Activated B cell treated with CpG ODN at 0.5 μM for 24 hours (primary cell): ENCODE measurements at places on chromosomes 1 and 21.
A peak's percentile ranks its signal among the peaks of the same experiment; 100 is the strongest.

DNA sequence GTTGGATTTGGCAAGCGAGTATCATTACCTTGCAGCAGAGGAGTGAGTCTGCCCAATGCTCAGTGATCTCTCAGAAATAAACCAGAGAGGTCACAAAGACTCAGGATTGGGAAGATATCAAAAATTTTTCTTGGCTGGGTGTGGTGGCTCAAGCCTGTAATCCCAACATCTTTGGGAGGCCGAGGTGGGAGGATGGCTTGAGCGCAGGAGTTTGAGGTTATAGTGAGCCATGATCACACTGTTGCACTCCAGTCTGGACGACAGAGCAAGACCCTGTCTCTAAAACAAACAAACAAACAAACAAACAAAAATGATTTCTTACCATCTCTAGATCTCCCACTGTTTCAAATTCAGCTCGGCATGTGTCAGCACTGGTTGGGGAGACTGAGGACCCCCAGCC is 13.3 kb upstream of the BECN2 start:
- no peaks in the 10 kb centered on the region for H3K36me3 ChIP-seq
- H3K27me3 ChIP-seq: peaks cover 3% of the 10 kb centered on the region
- H3K4me3 ChIP-seq: no peak overlapping the region
- no peak for DNase-seq

- no peaks in the 10 kb centered on the region for H3K27me3 ChIP-seq
- H3K36me3 ChIP-seq: peaks cover 5% of the 10 kb centered on the region
- no peak overlapping the region for H3K27ac ChIP-seq
- no peak overlapping the region for H3K4me3 ChIP-seq
These were observed 21.5 kb downstream of the SPATA45 start for GRCh38 chr1:212825798-212826452.

DNA sequence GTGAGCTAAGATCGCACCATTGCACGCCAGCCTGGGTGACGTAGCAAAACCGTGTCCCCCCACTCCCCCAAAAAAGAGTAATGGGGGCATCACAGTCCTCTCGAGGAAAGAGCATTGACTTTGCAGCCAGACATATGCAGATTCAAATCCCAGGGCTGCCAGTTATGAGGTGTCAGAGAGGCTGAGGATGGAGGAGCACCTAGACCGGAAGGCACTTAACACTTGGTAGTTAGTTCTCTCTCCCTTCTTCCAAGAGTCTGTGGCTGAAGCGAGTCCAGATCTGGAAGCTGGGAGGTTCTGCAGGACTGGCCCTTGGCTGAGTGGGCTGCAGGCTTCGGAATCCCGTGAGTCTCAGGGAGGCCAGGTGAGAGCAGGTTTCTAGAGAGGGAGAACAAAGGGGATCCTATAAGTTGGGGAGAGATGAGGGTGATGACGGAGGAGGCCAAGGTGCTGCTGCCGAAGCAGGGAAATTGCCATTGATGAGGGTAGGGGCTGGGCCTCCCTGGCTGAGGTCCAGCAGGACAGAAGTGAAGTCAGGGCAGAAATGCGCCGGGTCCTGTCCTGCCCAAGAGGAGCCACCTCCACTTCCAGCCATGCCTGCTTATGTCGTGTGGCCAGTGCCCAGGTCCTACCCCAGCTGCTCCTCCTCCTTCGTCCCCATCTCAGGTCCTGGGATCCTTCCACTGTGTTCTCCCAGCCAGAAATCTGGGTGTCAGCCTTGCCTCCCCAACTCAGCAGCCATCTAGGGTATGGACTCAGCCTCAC is 13.3 kb upstream of the SPOCD1 start:
- H3K27ac ChIP-seq: no peak overlapping the region
- no peaks in the 10 kb centered on the region for H3K36me3 ChIP-seq
- H3K27me3 ChIP-seq: no peaks in the 10 kb centered on the region
- H3K4me3 ChIP-seq: no peak overlapping the region
- DNase-seq: no peak

DNA sequence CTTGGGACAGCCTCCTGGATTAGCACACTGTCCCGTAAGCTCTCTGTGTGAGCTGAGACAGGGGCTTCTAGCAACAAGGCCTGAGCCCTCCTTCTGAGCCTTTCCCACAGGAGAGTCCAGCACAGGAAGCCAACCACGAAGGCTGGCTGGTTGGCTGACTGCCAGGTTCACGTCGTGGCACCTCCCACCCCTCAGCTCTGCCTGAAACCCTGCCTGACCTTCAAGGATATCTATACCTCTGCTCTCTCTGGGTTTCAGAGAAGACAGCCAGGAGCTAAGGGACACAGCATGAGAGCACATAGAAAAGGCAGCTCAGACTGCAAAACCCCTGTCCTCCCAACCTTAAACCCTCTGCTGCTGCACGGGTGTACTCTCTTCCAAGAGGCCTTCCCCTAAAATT is 13.9 kb downstream of the DLGAP3 start:
- no peak overlapping the region for H3K4me3 ChIP-seq
- no peaks in the 10 kb centered on the region for H3K27me3 ChIP-seq
- no peak overlapping the region for H3K27ac ChIP-seq
- peaks cover 30% of the 10 kb centered on the region for H3K4me1 ChIP-seq

DNA sequence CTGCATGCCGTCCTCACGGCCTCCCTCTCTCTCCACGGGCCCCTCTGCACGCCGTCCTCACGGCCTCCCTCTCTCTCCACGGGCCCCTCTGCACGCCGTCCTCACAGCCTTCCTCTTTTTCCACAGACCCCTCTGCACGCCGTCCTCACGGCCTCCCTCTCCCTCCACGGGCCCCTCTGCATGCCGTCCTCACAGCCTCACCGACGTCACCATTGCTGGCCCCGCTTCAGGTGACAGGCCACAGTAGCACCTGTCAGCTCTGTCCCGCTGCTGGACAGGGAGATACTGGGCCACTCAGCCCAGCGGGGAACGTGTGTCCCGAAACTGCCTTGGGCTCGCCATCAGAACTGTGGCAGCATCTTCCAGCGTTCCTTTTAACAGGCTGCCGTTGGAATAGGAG is 82.8 kb upstream of the COL6A1 start:
- no peaks in the 10 kb centered on the region for H3K36me3 ChIP-seq
- H3K27me3 ChIP-seq: no peaks in the 10 kb centered on the region
- no peak overlapping the region for H3K4me3 ChIP-seq
- no peak for DNase-seq
- H3K27ac ChIP-seq: no peak overlapping the region

DNA sequence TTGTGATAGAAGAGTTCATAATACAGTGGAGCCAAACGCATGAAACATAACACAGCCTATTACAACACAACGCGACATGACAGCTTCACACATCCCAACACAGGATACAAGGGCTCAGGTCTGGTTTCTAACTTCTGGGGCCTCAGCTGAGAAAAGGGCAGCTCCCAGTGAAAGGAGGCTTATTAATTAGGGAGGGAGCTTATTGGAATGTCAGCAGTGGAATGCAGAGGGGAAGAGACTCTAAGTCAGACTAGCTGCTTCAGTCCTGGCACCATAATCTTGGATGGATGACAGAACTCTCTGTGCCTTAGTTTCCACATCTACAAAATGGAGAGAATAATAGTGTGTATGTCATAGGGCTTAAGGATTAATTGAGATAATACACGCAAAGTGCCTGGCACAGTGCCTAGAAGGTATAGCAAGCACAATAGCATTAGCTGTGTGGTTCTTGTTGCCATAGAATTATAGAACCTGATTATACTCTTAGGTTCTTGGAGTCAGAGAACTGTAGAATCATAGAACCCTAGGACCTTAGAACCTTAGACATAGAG is 22.7 kb upstream of the SLC2A1 start:
- no peak overlapping the region for H3K27ac ChIP-seq
- H3K4me3 ChIP-seq: no peak overlapping the region
- H3K36me3 ChIP-seq: peaks cover 4% of the 10 kb centered on the region
- no peak for DNase-seq
- H3K4me1 ChIP-seq: peaks cover 21% of the 10 kb centered on the region

DNA sequence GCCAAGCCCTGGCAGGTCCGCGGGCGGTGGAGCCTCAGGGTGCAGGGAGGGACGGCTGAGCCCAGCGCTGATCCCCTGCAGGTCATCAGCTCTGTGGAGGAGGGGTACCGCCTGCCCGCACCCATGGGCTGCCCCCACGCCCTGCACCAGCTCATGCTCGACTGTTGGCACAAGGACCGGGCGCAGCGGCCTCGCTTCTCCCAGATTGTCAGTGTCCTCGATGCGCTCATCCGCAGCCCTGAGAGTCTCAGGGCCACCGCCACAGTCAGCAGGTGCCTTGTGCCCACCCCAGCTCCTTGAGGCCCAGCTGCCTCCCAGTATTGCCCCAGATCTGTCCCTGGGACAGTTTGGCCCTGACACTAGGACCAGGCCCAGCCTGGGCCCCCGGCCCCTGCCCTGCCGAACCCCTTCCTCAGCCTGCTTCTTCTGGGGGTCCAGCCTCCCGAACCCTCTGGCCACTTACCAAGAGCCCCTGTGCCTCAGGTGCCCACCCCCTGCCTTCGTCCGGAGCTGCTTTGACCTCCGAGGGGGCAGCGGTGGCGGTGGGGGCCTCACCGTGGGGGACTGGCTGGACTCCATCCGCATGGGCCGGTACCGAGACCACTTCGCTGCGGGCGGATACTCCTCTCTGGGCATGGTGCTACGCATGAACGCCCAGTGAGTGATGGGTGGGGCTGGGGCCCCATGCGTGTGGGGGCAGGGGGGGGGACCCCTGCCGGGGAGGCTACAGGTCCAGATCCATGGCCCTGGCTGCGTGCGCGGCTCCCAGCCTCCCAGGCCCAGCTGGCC is 35.4 kb upstream of the C1QA start:
- no peaks in the 10 kb centered on the region for H3K4me1 ChIP-seq
- no peak overlapping the region for H3K27ac ChIP-seq
- H3K36me3 ChIP-seq: no peaks in the 10 kb centered on the region
- peaks cover 22% of the 10 kb centered on the region for H3K27me3 ChIP-seq

GRCh38 chr21:44382536-44382935 is 29.1 kb downstream of the TRPM2 start:
- no peaks in the 10 kb centered on the region for H3K4me1 ChIP-seq
- H3K27me3 ChIP-seq: peaks cover 2% of the 10 kb centered on the region
- DNase-seq: no peak
- peaks cover 13% of the 10 kb centered on the region for H3K36me3 ChIP-seq
- H3K4me3 ChIP-seq: no peak overlapping the region

- peaks cover 26% of the 10 kb centered on the region for H3K4me1 ChIP-seq
- peaks cover 20% of the 10 kb centered on the region for H3K36me3 ChIP-seq
- H3K4me3 ChIP-seq: peak overlapping the region; percentile 78
- peak; percentile 34 for DNase-seq
These were observed 13.8 kb downstream of the SLC35E2B start for GRCh38 chr1:1678581-1679380.

DNA sequence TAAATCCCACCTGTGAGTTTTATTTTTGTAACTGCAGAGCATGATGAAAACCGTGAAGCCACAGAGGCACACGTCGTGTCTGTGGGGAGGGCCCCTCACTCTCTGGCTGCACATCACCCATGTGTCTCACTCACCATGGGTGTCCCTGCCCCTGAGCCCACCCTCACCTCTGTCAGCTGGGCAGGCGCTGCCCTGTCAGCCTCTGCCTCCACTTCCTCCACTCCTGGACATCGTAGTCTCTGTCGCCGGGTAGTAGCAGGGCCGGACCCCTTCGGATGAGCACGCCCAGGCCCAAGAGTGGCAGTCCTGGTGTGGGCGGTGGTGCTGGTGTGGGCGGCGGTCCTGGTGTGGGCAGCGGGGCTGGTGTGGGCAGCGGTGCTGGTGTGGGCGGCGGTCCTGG is 37.3 kb downstream of the COL18A1 start:
- peaks cover 4% of the 10 kb centered on the region for H3K4me1 ChIP-seq
- H3K4me3 ChIP-seq: no peak overlapping the region
- H3K27ac ChIP-seq: no peak overlapping the region
- no peaks in the 10 kb centered on the region for H3K36me3 ChIP-seq

- H3K4me3 ChIP-seq: no peak overlapping the region
- H3K27ac ChIP-seq: no peak overlapping the region
- H3K36me3 ChIP-seq: peaks cover 5% of the 10 kb centered on the region
- H3K4me1 ChIP-seq: peaks cover 7% of the 10 kb centered on the region
- no peaks in the 10 kb centered on the region for H3K27me3 ChIP-seq
These were observed 58.4 kb downstream of the OSBPL9 start for GRCh38 chr1:51675177-51675780.

DNA sequence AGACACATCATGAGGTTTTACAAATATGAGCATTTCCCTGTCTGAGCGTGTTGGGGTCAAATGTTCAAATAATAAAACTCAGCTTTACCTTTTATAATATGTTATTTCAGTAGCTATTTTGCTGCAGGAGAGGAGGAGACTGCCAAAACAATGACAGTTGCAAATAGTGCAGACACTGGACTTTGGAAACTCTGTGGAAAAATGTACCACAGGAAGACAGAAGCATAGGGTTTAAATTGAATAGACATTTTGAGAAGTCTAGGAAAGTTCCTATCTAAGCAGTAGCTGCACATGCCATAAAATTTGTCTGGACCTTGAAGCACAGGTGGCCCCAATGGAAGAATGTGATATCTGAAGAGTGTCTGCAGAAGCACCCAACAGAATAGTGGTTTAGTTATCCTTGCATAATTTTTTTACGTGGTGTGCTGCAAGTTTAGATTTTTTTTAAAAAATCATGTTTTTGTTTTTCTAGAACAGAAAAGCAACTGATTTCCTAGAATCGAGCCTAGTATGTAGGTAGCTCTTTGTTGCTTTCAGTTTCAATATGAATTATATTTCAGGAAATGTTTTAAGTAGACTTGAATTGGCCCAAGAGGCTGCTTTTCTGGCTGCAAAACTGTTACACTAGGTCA is 14.0 kb upstream of the GBP5 start:
- peak overlapping the region; percentile 64 for H3K4me3 ChIP-seq
- peaks cover 18% of the 10 kb centered on the region for H3K4me1 ChIP-seq
- H3K27me3 ChIP-seq: no peaks in the 10 kb centered on the region
- H3K36me3 ChIP-seq: no peaks in the 10 kb centered on the region
- DNase-seq: no peak

DNA sequence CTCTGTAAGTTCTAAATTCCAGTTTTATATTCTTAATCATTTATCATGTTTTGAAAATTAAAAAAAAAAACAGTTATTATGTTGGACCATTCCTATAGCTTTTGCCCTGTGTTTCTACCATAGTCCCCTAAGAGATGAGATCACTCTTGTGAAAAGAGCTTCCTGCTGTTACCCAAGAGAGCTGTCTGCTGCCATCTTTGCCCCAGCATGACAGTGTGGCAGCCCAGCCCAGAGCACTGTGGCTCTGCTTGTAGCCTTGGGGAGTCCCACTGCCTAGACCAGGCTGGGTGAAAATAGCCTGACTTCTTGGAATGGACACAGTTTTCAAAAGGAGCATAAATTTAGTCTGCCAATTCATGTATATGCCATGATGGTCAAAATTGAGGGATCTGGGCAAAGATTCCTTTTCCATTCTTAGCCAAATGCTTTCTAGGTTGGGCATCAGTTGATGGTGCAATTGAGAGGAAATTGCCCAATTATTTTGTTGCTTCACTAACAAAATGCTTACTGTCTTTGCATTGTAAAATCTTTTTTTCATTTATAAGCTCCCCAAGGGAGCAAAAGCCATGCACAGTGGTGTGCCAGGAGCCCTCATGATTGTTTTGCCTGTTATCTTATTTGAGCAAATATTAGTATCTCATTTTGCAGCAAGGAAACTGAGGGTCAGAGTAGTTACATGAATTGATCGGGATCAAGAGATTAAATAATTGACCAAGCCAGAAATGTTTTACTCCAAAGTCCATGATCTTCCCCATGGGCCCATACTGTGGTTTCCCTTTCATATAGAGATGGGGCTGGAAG is 72.8 kb downstream of the ETS2 start:
- H3K4me1 ChIP-seq: no peaks in the 10 kb centered on the region
- DNase-seq: no peak
- H3K4me3 ChIP-seq: no peak overlapping the region
- no peak overlapping the region for H3K27ac ChIP-seq
- no peaks in the 10 kb centered on the region for H3K36me3 ChIP-seq
